Central memory CD8-positive, alpha-beta T cell (primary cell): ENCODE measurements at places on chromosomes 11 and 22.

DNA sequence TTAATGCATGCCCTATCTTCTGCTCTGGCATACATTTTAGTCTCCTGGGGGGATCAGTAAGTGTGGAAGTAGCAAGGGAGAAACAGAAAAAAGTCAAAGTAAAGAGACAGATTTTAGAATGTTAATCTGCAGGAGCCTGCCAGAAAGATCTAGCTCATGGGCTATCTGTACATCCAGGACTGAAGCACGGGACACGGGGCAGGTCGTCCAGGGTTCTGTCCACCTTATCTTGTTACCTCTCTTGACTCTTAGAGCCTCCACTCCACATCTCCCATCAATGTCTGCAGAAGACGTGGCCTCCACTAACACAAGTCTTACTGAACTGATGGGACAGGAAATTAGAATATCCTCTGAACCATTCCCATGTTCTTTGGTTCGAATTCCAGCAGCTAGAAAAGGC lies 1.7 kb upstream of the SLC43A3 start:
- no peak for DNase-seq

DNA sequence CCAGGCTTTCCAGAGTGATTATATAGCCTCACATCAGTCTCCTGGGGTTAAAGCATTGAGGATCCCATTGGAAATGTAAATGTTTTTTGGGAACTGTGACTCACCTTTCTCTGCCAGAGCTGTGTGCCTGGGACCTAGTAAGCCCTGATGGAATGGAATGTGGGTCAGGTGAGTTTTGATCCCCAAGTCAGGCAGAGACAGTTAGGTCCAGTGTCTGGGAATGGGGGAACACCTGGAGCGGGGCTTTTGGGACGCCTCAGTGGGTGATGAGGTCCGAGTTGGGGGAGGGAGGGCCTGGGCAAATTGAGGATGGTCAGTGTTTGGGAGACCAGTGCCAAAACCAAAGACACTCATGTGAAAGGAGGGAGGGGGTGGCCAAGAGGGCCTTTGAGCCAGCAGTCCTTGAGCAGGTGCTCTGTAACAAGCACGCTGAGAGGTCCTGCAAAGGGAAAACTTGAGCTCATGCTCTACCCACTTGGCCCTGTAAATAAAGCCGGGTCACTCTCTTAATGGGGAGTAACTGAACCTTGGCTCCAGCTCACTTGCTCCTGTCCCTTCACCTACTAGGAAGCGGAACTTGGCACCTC lies 104.7 kb downstream of the NAV2 start:
- no peak for DNase-seq

GRCh38 chr11:46120346-46121300 lies 631 bp downstream of the PHF21A start:
- no peak for DNase-seq

- DNase-seq, result peak; percentile 86
Measured at GRCh38 chr22:21952586-21953571, at the start of gene PPM1F. TSS of gene PPM1F (minus strand) at chr22:21952848. CDS start at chr22:21946048, 6,800 bp downstream.

- no peak for DNase-seq
Measured at GRCh38 chr11:69660001-69660500, 15.1 kb downstream of the LTO1 start.

GRCh38 chr11:1873048-1873812 lies 18.5 kb downstream of the PRR33 start:
- DNase-seq, result no peak

DNA sequence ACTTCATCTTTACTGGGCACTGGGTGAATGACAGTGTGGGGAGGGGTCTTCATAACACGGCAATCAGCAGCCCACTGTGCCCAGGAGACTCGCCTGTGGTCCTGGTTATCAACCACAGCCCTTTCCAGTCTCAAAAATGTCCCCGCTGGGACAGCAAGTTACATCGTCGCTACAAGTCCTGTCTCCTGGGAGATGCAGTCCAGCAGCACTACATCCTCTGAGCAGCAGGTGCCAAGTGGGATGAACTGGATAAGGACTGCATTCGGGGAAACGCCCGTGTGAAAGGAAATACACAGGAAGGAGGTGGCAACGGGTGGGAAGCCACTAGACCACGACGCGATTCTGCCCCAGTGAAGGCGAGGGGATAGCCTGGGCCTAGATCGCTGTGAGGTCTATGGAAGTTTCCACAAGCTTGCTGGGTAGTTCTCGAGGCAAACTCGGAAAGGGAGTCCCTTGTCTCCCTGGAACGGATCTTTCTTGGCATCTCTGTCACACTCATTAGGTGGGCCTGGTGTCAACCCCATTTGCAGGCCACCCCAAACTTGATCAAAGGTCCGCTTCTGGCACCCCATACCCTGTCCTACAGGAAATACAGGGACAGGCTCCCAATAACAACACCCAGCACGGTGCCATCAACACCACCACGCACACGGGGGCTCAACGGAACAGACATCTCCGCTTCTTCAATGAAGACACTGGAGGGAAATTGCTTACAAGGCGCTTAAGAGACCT lies 4.4 kb downstream of the ASCL2 start:
- DNase-seq, result no peak

DNA sequence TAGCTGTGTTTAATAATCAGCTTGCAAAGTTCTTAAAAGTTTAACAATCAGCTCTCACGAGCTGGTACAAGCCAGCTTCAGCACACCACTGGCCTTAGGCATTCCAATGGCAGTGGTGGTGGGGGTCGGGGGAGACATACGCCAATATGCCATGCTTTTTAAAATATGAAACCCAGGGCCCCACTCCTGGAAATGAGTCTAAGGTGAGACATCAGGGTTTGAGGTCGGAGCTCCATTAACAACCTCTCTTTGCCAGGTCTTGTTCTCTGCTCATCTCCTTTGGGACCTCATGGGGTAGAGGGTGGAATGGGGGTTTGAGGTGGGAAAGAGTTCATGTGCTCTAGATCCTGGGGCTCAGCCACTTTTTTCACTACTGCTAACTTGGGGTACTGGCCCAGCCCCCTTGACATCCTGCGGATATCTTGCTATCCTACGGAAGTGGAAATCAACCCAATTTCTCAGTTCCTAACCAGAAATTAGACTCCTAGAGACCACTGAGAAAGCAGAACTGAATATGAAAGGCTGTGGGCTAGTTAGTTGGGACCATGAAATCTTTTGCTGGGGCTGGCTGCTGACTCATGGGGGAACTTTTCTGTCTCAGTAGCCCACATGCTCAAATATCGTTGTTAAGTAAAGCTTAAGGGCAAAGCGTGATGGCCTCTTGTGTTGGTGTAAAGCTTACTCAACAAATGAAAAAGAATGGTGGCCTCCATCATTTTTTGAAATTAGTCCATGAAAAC lies 90.1 kb downstream of the PDHX start:
- peak; percentile 35 for DNase-seq

- no peak for DNase-seq
Measured at GRCh38 chr22:40493441-40493840, 123.0 kb downstream of the SGSM3 start.

DNA sequence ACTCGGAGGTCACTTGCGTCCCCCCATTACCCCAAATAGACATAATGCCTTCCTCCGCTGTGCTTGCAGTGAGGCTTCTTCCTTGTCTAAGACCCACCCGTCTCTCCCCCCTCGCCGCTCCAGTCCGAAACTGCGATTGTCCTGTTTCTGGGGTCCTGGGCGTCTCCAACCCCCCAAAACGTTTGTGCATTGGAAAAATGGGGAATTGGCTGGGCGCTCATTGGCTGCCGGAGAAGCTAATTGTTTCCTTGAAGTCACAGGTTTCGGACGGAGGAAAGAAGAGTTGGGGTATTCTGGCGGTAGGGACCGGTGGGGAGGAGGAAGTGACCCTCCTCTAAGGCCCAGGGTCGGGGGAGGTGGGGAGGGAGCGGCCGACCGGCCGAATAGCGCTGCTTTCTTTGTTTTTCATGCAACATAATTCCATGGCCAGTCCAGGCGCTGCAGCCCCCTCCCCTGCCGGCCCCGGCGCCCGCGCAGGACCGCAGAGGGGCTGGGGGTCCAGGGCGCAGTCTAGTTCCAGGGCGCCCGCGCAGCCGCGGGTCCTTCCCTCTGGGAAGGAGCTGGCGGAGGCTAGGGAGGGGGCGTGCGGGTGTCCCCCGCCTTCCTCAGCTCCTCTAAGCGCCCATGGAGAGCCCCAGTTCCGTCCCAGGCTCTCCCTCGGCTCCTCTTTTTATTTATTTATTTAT lies 12.7 kb upstream of the CPT1A start:
- no peak for DNase-seq

- no peak for DNase-seq
Measured at GRCh38 chr22:31583861-31584485, 78.0 kb downstream of the PISD start.

DNA sequence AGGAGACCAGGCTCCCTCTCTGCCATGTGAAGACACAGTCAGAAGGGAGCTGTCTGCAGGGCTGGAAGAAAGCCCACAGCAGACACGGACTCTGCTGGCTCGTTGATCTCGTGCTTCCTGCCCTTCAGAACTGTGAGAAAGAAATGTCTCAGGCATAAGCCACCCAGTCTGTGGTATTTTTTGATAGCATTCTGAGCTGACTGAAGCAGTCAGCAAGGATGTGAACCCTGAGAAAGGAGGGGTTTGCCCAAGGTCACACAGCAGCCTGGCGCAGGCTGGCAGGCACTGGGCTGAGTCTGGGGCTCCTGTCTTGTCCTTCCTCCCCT lies 255.1 kb upstream of the B3GAT1 start:
- DNase-seq, result no peak

GRCh38 chr11:102288725-102289083 lies 28.6 kb upstream of the BIRC3 start:
- no peak for DNase-seq

- no peak for DNase-seq
Measured at GRCh38 chr22:28464127-28464526, 215.5 kb downstream of the TTC28 start.

DNA sequence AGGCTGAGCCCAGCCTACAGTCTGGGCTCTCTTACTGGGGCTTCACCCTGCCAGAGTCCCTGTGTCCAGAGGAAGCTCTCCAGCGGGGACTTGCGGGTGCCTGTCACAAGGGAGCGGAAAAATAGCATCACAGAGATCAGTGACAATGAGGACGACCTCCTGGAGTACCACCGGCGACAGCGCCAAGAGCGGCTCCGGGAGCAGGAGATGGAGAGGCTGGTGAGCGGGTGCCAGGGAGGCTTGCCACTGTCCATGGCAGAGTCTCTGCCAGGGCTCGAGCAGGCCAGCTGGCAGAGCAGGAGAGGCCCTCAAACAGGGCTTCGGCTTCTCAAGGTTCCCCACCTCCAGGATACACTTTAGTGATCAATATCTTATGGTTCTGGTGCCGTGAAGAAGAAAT lies 21.0 kb downstream of the PHLDB1 start:
- DNase-seq, result no peak

DNA sequence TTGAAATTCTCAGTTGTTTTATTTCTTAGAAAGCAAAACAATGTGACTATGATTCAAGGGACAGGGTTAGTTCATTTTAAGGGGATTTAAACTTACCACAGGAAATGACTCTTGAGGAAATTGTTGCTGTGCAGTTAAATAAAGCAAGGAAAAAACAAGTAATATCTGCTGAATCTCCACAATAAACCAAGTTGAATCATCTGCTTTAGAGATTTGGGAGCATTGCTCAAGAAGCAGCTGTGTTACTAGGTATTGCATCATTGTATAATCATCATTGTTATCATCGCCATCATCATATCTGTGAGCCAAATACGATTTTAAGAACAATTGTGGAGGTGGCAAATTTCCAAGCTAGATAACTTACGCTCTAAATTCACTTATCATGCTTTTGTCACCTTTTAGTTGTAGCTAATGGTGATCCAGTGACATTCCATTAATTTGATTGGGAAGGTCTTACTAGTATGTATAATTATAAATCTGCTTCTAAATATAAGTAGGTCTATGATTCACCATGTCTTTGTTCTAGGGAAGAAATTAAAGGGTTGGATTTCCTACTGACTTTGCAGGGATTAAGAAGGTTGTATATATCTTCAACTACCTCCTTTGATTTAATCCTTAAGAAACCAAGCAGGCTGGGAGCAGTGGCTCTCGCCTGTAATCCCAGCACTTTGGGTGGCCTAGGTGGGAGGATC lies 19.9 kb downstream of the MMP10 start:
- no peak for DNase-seq

DNA sequence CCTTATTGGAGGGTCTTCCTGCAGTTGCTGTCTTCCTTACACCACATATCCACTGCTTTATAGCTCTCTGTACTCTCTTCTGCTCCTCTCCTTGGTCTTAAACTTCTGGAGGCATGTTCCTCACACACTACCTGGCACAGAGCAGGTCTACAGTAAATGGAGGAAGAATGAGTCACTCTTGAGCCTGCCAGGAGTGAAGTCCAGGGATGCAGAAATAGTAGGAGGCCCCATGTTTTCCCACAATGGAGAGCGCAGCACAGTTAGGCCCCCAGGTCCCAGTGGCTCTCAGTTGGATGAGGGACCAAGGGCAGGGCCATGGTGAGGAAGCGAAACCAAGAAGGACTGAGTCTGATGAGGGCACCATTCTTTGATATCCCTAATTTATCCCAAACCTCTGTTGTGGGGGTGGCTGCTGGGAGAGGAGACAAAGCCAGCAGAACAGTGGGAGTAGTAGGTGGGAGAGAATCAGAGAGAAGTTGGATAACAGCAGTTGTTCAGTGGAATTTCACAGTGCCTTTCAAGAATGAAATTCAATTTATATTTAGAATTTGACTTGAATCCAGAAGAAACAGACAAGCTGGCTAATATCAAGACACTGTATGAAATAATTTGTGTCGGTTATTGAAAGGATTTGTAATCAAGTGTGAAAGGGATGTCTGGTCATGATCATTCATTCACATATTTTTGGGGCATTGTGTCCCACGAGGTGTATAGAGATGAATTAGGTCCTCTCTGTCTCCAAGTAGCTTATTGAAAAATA lies 187.8 kb downstream of the HIPK3 start:
- DNase-seq, result no peak

DNA sequence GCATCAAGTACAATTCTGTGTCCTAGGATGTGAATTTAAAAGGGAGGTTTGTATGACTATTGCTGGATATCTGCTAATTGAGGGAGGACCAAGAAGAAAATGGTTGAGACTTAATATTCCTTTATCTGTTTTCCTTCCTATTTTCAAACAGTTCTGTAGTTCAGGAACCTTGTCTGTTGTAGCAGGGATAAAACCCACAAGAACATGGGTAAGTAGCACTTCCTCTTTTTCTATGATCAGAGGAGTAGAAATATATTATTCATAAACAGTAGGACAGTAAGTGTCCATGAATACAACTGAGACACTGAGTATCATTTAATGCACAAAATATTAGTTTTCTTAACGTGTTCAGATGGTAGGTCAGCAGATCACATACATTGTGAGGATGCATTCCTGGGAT lies 7.6 kb downstream of the MS4A3 start:
- no peak for DNase-seq

GRCh38 chr11:86151174-86152005 lies 82.5 kb upstream of the PICALM start:
- no peak for DNase-seq

- no peak for DNase-seq
Measured at GRCh38 chr22:17705951-17706900, 67.7 kb downstream of the BCL2L13 start.
